ENCODE measurements at places on chromosomes 16 and 17.
A peak's percentile ranks its signal among the peaks of the same experiment; 100 is the strongest.

DNA sequence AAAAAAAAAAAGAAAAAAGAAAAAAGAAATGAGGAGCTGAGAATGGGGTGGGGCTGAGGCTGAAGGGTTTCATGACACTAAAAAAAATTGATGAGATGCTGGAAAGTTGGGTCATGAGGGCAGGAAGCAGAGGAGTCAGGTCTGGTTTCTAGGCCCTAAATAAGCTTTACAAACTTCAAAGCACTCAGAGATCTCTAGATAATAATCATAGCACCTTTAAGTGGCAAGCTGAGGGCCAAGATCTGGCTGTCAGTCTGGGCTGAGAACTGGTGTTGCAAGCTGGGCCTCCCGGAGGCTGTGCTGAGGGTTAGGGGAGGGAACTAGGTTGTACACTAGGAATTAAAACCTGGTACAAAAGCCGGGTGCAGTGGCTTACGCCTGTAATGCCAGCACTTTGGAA is 6.4 kb downstream of the ZNF764 start:
- H3K27ac ChIP-seq: no peak overlapping the region
- H3K27me3 ChIP-seq: no peaks in the 10 kb centered on the region
- H3K36me3 ChIP-seq: no peaks in the 10 kb centered on the region
- no peak overlapping the region for H3K4me3 ChIP-seq
- no peak for DNase-seq

DNA sequence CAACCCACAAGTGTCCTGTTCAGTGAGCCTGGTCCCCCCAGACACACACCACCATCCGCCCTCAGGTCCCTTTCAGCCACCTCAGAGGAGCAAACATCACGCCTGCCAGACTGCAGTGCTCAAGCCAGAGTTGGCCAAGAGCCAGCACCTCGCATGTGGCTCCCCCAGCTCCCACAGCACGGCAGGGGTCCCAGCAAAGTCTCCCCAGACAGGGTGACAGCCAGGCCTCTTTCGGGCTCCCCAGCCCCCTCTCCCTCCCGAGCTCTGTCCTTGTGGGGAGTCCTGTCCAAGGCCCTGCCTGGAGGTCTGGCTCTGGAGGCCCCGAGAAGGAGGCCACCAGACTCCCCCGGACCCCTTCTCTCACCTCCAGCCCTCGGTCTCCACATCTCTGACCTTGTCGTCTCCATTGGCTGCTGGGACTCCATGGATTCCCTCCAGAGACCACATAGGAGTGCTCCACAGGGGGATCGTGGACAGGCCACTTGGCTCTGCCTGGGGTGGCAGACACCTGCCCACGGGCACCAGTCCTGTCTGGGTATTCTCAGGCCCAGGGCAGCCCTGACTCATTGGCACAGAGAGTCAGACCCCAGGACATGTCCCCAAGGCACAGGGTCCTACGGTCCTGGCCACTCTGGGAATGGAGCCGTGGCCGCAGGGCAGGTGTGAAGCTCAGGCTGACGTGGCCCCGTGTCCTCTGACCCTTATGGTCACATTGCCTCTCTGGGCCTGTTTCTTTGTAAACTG is 1.8 kb upstream of the MYADML2 start:
- no peak overlapping the region for H3K4me3 ChIP-seq
- no peak for DNase-seq
- H3K4me1 ChIP-seq: no peaks in the 10 kb centered on the region
- H3K27me3 ChIP-seq: no peaks in the 10 kb centered on the region

- H3K4me3 ChIP-seq: peak overlapping the region; percentile 42
- no peaks in the 10 kb centered on the region for H3K36me3 ChIP-seq
- H3K4me1 ChIP-seq: peaks cover 28% of the 10 kb centered on the region
- peak; percentile 66 for DNase-seq
These were observed 3.8 kb downstream of the PMP22 start for GRCh38 chr17:15261258-15261801.

DNA sequence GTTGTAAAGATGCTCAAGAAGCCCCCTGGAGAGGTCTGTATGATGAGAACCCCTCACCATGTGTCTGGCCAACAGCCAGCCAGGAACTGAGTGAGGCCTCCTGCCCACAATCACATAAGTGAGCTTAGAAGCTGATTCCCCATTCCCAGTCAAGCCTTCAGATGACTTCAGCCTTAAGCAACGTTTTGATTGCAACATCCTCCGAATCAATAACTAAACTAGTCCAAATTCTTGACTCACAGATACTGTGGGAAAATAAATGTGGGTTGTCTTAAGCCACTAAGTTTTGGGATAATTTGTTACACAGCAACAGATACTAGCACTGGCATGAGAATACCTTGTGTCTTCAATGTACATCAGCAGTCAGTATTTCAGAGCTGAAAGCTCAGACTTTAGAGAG is 54.5 kb upstream of the HS3ST4 start:
- DNase-seq: no peak
- H3K4me3 ChIP-seq: no peak overlapping the region
- no peaks in the 10 kb centered on the region for H3K27me3 ChIP-seq

DNA sequence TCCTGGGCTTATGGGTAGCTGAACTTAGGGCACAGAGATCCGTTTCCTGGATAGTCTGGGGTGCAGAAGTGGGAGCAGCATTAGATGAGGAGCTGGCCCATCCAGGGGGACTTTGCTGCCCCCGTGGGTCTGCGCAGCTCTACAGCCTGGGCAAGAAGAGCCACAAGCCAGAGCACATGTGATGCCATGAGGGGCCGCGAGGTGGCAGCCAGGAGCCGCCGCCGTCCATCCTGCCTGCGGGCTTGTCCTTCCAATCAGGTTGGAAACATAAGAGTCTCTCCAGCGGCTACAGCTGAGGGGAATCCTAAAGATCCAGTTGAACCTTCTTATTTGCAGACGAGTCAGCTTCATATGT is 21.9 kb downstream of the C1QTNF1 start:
- no peak overlapping the region for H3K4me3 ChIP-seq
- DNase-seq: peak; percentile 49
- no peaks in the 10 kb centered on the region for H3K36me3 ChIP-seq
- no peaks in the 10 kb centered on the region for H3K27me3 ChIP-seq
- H3K27ac ChIP-seq: no peak overlapping the region
- H3K4me1 ChIP-seq: no peaks in the 10 kb centered on the region

GRCh38 chr16:47276522-47276921 is 132.8 kb upstream of the NETO2 start:
- no peak overlapping the region for H3K4me3 ChIP-seq
- no peaks in the 10 kb centered on the region for H3K36me3 ChIP-seq
- DNase-seq: no peak

GRCh38 chr17:6021627-6022026 is 48.6 kb upstream of the WSCD1 start:
- DNase-seq: no peak
- H3K27ac ChIP-seq: no peak overlapping the region
- no peaks in the 10 kb centered on the region for H3K4me1 ChIP-seq
- no peaks in the 10 kb centered on the region for H3K27me3 ChIP-seq

DNA sequence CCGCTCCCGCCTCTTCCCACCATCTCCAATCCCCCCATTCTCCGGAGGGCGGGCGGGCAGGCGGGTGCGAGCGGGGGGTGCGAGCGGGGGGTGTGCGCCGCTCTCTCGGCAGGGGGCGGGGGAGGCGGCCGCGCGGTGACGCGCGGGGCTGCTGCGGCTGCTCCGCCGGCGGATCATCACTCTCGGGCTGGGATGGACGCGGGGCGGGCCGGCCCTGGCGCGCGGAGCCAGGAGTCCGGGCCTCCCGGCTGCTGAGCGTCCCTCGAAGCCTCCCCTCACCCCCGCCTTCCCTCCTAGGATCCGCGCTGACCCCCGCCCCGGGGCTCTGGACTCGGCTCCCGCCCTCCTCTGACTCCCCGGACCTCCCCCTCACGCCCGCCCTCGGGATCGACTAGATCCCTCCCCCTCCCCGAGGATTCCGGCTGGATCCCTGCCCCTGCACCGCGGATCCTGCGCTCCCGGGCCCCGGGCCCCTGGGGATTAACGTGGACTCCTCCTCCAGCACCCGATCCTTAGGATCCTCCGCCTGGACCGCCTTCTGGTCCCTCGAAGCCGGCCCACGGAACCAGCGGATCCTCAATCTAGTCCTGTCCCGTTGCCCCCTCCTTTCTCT is 946 bp upstream of the TMEM256 start:
- H3K36me3 ChIP-seq: no peaks in the 10 kb centered on the region
- H3K27me3 ChIP-seq: no peaks in the 10 kb centered on the region
- H3K4me1 ChIP-seq: peaks cover 10% of the 10 kb centered on the region
- DNase-seq: peak; percentile 78
- H3K27ac ChIP-seq: no peak overlapping the region

DNA sequence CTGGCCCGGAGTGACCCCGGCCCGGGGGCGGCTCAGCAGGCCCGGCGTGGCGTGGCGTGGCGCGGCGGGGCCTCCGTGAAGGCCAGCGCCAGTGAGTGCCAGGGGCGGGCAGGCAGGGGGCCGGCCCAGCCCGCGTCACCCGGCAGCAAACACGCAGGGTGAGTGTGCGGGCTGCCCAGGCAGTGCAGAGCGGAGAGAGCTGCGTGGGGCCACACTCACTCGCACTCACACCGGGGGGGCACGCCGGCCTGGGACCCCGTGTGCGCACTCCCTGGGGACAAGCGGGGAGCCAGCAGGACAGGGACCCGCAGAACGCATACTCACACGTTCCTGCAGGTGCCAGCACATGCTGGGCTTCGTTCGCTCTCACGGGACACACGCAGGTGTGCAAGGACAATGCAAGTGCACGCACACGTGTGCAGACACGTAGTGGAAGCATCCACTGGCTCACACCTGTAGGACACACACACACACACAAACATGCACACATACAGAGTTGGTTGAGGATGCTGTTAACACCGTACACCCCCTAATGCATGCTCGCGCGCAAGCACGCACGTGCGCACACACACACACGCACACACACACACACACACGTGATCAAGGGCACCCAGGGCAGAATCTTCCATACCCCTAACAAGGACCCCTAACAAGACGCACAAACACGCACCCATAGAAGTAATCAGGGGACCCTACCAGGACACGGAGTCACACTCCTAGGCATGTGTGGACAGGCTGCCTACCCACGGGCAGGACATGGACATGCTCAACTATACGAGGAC is 7.7 kb downstream of the USP6 start:
- no peaks in the 10 kb centered on the region for H3K4me1 ChIP-seq
- no peaks in the 10 kb centered on the region for H3K36me3 ChIP-seq
- peak overlapping the region; percentile 23 for H3K4me3 ChIP-seq

DNA sequence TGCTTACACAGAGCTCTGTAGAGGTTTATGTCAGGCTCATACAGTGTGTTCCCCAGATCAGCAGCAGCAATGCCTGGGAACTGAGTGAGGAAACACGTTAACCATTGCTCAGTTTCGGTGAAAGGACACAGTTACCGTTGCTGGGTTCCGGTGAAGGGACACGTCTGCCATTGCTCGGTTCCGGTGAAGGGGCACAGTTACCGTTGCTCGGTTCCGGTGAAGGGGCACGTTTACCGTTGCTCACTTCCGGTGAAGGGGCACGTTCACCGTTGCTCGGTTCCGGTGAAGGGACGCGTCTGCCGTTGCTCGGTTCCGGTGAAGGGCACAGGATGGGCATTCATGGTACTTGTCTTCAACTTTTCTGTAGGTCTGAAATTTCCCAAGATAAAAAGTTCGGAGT is 81.7 kb downstream of the MRM3 start:
- no peak overlapping the region for H3K27ac ChIP-seq
- DNase-seq: no peak
- no peaks in the 10 kb centered on the region for H3K27me3 ChIP-seq
- no peaks in the 10 kb centered on the region for H3K36me3 ChIP-seq
- no peaks in the 10 kb centered on the region for H3K4me1 ChIP-seq
- H3K4me3 ChIP-seq: no peak overlapping the region

GRCh38 chr17:68324114-68324513 is 32.8 kb downstream of the ARSG start:
- H3K36me3 ChIP-seq: no peaks in the 10 kb centered on the region
- DNase-seq: no peak
- H3K27ac ChIP-seq: no peak overlapping the region
- no peaks in the 10 kb centered on the region for H3K27me3 ChIP-seq
- no peak overlapping the region for H3K4me3 ChIP-seq

GRCh38 chr17:32525122-32525521 is 38.3 kb downstream of the CDK5R1 start:
- no peaks in the 10 kb centered on the region for H3K36me3 ChIP-seq
- H3K27me3 ChIP-seq: no peaks in the 10 kb centered on the region
- H3K4me3 ChIP-seq: no peak overlapping the region

- no peak overlapping the region for H3K27ac ChIP-seq
- H3K4me3 ChIP-seq: peak overlapping the region; percentile 57
- no peaks in the 10 kb centered on the region for H3K27me3 ChIP-seq
- H3K4me1 ChIP-seq: no peaks in the 10 kb centered on the region
- no peaks in the 10 kb centered on the region for H3K36me3 ChIP-seq
These were observed 832 bp upstream of the ADAP2 start for GRCh38 chr17:30920683-30921543.

DNA sequence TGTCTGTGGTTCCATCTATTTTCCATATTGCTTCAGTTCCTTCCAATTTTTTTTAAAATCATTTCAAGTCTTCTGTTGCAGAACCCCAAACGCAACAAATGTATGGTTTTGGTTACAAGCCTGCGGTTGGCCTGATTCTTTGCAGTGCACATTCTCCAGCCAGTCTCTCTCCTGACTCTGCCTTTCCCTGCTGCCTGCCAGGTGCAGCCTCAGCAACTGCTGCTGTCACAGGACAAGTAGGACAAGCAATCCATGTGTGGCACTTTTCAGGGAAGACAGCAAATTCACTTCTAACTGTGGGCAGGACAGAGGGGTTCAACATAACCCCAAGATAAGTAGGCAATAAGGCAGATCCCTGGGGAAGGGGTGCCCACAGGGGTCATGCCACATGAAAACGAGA is 24.2 kb downstream of the EMP2 start:
- H3K27me3 ChIP-seq: no peaks in the 10 kb centered on the region
- no peak overlapping the region for H3K27ac ChIP-seq
- no peak for DNase-seq
- no peaks in the 10 kb centered on the region for H3K36me3 ChIP-seq
- no peaks in the 10 kb centered on the region for H3K4me1 ChIP-seq

DNA sequence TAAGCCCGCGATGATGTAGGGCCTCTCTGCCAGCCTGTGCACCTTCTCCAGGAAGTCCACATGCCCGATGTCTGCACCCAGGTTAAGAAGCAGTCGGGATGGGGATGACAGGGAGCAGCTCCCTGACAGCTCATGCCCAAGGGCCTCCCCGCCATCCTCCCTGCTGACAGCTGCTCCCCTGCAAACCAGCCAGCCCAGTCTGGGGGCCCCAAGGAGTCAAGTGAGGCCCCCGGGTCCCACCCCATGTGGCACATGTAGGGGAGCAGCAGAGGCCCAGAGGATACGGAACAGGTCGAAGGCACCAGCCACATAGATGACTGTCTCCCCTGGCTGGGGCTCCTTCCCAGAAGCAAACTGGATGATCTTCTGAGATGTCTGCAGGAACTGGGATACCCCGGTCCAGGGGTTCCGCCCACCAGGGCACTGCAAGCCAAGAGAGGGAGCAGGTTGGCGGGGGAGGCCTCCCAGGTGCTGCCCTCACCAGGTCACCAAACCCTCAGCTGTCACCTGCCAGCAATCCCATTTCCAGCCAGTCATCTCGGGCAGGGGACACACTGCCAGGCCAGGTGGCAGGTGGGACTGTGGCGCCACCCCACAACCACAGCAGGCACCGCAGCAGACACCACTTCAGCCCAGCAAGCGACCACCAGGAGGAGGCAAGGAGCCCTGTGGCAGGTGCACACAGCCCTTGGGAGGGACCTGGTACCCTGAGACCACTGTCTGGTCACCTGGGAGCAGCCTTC is 4.6 kb downstream of the PCYT2 start:
- H3K4me3 ChIP-seq: no peak overlapping the region
- no peaks in the 10 kb centered on the region for H3K36me3 ChIP-seq
- H3K27ac ChIP-seq: no peak overlapping the region
- peak; percentile 70 for DNase-seq
- H3K4me1 ChIP-seq: peaks cover 5% of the 10 kb centered on the region

All from pancreas (tissue), 10 donors.